ENCODE measurements at places on chromosomes 7 and 10.

- peak; percentile 53 for DNase-seq
These were observed 3.8 kb upstream of the NRCAM start for GRCh38 chr7:108459922-108460551.

- peak; percentile 75 for DNase-seq
These were observed 277.6 kb upstream of the SORCS1 start for GRCh38 chr10:107442035-107442505.

DNA sequence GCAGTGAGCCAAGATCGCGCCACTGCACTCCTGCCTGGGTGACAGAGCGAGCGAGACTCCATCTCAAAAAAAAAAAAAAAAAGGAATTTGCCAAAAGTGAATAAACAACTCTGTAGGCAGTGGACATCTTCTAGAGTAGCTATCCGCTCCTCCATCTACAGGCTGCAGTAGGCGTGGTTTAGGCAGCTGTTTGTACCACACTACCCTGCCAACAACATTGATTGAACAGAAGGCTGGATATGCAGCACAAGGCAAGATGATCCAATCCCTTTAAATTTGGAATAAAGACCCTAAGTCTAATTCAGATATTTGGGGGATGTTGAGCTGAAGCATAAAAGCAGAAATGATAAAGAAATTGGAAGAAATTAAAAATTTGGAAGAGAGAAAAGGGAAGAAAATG is 141.6 kb downstream of the TES start:
- DNase-seq: no peak

- DNase-seq: no peak
These were observed 65.4 kb upstream of the STK17A start for GRCh38 chr7:43517464-43517863.

- no peak for DNase-seq
These were observed 179.4 kb downstream of the PDE1C start for GRCh38 chr7:31890766-31891165.

DNA sequence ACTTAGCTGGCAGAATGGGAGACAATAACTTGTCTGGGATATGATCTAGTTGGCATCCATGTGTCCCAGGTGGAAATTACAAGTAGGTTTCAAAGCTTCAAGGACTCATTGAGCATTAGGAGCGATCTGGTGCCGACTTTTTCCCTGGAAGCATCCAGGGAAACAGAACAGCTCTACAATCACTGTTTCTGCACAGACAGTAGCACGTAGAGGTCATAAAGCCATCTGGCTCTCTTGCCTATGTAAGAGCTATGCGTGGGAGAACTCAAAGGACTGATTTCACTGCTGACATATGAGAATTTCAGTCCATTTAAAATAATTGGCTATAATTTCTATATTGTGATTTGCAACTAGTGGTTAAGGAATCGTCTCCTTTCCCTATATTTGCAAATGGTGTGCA is 791.7 kb downstream of the REEP3 start:
- DNase-seq: no peak

DNA sequence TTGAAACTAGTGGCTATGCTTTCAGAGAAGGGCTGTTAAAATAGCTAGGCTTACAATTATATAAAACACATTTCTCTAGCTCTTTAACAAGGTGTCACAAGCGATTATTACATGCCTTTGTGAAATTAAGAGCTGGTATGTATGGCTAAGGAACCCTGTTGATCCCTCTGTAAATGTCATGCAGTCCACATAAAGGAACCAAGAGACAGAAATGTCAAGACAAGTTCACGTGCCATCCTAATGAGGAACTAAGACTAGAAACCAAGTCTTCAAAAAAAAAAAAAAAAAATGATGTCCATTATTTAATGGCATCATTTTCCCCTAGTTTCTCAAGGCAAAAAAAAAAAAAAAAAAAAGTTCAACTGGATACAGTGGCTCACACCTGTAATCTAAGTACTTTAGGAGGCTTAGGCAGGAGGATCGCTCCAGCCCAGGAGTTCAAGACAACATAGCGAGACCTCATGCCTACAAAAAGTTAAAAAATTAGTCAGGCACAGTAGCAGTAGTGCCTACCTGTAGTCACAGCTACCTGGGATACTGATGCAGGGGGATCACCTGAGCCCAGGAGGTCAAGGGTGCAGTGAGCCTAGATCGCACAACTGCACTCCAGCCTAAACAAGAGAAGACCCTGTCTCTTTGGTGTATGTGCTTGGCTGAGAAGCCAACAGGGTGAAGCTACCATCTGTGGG is 63.4 kb downstream of the SRPK2 start:
- no peak for DNase-seq

- DNase-seq: peak; percentile 80
These were observed 57.3 kb downstream of the MAPK8 start for GRCh38 chr10:48363617-48364355.
